ENCODE measurements at places on chromosomes 5 and 9.

DNA sequence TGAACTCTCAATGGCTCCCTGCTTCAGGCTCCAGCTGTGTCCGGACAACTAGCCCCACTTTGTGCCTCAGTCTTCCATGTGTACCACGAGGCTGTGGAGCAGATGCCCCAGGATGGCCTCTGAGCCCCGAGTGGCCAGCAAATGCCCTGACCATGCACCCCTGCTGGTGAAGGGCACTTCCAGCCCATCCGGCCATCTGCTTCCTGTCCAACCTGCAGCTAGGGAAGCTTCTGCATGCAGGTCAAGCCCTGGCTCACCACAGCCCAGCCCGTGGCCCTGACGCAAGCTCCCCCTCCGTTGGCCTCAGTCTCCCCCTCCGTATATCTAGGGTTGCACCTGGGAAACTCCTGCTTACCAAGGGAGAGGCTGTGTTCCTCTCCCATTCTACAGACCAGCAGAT is 4.8 kb downstream of the NINJ1 start:
- no peak for DNase-seq

DNA sequence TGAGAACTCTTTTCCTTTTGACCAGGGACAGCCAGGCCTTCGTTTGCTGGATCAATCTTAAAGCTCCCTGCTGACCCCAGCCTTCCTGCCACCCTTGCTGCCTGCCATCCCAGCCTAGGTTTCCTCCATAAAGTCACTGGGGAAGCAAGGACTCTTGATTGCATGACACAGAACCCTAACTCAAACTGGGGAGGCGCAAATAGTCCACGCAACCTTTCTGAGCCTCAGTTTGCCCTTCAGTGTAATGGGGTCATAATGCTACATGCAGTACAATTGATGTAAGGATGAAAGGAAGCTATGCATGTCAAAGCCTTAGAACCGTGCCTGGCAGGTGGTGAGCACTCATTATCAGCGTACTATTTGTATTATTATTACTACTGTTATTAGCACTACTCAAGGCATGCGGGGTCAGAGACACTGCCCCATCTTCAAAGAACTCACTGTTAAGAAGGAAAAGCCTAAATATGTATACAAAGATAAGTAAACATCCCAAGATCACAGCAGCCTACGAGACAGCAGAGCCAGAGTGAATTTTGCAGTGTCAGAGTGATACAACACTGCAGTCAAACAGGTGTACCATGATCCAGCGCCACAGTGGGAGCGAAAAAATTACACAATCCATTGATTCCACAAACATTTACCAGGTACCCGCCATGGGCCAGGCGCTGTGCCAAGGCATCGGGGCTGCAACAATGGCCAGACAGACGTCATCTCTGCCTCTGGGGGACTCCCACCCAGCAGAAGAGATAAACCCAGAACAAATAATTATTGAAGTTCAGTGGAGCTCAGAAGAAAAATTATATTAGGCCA is 16.9 kb upstream of the CPLX2 start:
- DNase-seq = no peak

GRCh38 chr9:90607701-90608516 is 34.7 kb downstream of the DIRAS2 start:
- no peak for DNase-seq

GRCh38 chr5:141765896-141766551 is 84.0 kb upstream of the ARAP3 start:
- no peak for DNase-seq

- DNase-seq = no peak
These were observed 151.3 kb upstream of the MAP3K1 start for GRCh38 chr5:56664025-56664424.

DNA sequence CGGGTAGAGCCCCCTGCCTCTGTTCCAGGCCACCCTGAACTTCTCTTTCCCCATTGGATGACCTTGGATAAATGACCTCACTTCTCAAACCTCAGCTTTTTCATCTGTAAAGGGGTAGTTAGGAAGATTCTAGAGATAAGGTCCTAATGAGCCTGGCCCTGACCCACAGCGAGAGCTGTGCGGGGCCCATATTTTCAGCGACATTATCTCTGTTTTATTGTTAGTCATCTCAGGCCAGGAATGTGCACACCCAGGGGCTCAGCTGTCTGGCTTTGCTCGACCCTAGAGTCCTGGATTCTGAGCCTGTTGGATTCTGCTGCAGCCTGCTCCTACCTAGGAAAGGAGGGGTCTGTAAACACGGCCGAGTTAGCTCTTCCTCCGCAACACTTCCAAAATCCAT is 81.2 kb upstream of the LMX1B start:
- DNase-seq = no peak

- no peak for DNase-seq
These were observed 77.0 kb downstream of the CYFIP2 start for GRCh38 chr5:157342822-157343402.
